ENCODE measurements at places on chromosomes 7 and 10.

- DNase-seq = peak; percentile 62
These were observed at the start of gene NIPSNAP2 for GRCh38 chr7:55964261-55965099. NIPSNAP2 (plus strand) TSS chr7:55964585; CDS start chr7:55964610, 25 bp downstream.

GRCh38 chr10:29067161-29067560 lies 221.7 kb upstream of the LYZL1 start:
- DNase-seq = no peak

DNA sequence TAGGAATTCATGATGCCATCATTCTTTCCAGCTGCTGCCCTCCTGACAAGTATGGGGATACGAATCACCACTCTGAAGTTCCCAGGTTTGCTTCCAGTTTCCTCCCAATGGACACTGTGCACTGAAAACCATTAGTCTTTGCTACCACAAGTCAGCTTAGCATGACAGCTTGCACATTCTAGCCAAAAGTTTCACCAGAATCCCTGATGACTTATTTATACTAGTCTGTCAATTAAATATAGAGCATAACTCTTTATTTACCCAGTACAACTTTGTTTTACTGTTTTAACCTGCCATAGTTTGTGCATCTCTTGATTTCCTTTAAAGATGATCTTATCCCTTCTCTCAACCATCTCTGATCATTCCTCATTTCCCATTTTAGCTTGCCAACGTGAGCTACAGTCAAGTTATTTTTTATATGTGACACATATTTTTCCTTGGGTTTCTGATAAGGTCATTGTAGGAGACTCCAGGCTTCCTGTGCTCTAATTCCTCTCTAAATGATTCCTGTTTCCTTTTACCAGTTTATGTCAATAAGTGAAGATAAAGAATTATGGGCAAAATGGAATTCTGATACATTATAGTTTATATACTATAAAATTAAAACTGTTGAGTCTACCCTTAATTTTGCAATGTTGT lies 167.5 kb upstream of the MEOX2 start:
- no peak for DNase-seq

DNA sequence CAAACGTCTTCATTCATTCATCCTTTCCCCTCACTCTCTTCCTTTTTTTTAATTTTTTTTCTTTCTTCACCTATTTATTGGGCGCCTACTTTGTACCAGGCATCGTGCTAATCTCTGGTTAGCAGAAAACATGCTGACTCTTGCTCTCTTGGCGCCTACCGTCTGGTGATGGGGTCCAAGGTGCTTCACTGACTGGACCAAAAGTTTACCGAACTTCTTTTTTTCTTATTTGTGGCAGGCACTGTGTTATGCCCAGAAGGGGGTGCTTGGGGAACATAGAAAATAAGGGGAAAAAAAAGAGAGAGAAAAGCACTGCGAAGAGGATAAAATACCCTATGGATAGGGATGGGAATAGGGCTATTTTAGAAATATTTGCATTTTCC lies 505 bp upstream of the FAM204A start:
- DNase-seq = no peak

- DNase-seq = no peak
These were observed 241.6 kb downstream of the CCDC7 start for GRCh38 chr10:32687546-32687945.

DNA sequence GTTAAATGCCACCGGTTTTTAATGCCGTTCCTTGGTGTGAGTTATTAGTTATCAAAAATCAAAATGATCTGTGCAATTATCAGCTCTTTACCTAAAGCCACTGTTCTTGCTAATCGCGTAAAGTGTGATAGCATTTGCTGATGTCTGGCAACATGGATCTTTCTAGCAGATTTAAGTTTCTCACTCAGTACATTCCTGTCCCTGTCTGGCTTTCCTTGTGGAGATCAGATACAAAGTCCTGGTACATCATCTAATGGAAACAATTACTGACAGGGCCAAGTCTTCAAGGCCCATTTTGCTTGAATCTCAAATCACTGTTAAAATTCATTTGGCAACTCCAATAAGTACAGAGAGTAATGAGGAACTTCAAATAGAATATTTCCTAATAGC lies 755.7 kb downstream of the AUTS2 start:
- no peak for DNase-seq

- DNase-seq = no peak
These were observed 11.8 kb downstream of the TFEC start for GRCh38 chr7:116018731-116019130.

DNA sequence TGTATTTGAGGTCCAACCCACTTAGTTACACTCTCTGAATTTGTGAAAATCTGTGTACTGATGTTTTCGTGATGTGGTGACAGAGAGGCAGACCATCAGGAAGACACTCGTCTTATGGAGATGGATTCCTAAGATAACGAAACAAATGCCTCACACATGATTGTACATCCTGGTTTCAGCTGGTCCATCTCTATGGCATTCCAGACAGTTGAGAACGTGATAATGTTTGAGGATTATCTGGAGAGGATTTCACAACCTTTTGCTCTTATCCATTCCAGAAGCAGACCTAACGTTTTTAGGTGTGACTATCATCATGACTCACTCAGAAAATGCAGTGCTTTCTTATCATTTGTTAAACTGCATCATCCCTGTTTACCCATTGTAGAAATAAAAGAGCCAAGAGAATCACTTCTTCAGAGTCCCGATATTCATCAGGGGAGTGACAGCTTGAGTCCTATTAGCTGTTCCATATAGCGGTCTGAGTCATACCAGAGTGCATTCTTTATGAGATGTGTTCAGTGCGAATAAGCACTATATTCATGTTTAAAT lies 74.5 kb downstream of the BMPER start:
- no peak for DNase-seq

- no peak for DNase-seq
These were observed 9.4 kb downstream of the CNNM2 start for GRCh38 chr10:102927311-102928010.

DNA sequence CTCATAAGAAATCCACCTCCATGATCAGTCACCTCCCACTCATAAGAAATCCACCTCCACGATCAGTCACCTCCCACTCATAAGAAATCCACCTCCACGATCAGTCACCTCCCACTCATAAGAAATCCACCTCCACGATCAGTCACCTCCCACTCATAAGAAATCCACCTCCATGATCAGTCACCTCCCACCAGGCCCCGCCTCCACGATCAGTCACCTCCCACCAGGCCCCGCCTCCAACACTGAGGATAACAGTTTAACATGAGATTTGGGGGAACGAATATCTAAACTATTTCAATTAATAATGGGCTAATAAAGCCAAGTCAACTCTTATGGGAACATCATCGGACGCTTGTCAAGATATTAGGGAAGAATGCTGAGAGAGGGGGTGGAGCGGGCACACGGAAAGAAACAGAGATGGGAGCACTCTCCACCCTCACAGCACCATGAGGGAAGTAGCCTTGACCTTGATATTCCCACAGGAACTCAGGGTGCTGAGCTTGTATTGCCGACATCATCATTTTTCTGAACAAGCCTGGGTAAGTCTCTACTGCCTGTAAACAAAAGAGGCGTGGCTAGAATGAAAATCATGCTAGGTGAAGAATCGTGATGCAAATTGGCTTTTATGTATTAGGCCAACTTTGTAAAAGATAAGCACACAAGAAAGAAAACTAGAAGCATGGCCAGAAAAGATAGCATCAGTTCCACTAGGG lies 303.5 kb upstream of the KLF6 start:
- DNase-seq = no peak

DNA sequence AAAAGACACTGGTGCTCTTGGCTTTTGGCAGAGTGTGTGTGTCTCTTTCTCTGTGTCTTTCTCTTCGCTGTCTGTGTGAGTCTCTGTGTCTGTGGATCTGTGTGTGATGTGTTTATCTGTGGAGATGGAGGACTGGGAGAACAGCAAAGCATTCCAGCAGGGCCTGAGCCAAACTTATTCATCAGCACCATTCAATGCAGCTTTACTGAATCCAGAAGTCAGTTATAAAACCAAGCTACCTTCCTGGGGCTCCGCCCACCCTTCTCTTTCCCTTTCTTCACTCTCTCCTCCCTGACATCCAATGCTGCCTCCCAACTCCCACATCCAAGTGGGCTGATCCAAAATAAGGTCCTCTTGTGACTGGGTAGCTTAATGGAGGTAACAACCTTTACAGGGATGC lies 3.9 kb downstream of the SGMS1 start:
- DNase-seq = no peak

DNA sequence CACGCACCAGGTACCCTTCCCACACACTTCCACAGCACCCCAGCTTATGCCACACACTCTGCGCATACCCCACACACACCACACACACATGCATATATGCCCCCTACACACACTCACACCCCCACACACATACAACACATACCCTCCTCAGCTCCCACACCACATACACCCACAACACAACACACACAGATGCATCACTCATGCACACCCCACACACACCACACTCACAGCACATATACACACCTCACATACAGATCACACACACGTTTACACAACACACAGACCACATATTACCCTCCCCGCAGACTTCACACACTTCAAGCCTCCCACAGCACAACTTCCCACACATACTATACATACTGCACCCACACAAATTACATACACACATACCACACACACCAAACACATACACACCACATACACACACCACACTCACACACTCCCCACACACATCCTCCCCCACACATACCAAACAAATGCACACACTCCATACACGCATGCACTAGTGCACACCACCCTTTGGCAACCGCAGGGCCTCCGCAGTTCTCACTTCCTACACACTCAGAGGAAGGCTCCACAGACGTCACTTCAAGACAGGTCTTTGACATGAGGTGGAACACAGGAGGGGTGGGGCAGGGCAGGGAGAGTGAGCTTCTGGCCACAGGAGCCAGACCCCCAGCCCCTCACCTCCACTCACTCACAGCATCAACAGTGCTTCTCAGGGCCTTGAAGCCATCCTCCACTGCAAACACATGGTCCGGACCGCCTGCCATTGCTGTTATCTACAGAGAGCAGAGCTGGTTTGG lies 18.5 kb upstream of the ANTXRL start:
- no peak for DNase-seq

DNA sequence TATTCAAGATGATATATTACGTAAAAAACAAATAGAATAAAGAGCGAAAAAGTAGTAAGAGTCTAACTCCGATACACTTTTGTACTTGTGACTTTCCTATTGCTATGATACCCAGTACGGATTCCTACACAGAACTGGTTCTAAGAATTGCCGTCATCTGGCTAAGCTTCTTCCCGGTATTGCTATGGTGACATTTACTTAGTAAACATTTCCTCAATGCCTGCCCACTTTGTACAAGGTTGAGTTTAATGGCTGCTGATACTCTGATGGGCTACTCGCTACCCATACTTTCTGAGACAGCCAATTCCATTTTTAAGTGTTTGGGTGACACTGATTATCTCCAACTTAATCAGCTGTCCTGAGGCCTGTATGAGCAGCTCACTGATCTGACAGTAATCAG lies 55.6 kb downstream of the OSBPL3 start:
- DNase-seq = no peak

DNA sequence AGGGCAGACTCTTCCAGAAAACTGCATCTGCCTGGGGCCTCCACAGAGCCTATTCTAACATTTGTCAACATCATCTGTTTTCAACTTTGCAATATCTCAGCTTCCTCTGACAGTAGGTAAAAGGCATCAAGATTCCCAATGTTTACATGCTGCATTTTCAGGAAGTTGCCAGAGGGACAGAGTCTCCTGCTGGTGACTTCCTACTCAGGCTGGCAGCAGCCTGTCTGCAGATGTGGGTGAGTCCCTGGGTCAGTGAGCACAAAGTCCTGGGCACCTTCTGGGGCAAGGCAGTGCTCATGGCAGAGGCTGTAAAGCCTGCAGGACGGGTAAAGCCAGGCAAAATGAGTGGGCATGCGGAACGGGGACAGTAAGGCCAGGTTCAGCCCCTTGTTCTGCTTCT lies 69.4 kb downstream of the EBF3 start:
- DNase-seq = no peak

DNA sequence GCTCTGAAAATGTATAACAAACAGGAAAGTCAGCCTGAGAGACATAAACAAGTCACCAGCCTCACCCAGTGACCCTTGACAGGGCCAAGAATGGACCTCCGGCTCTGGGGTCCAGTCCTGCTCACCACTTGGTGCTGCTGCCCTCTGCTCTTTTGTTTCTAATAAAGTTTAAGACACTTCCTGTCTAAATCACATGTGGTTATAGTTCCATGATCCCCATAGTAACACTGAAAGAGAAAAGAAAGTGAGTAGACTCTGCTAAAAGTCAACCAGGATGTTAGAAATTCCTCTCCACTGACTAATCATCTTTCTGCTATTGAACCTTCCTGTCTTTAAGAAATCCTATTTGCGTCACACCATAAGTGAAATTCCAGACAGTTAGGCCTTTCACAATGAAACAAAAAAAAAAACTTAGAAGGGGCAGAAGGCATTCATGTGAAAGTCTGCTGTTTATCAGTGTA lies 179.2 kb upstream of the BET1 start:
- no peak for DNase-seq

- peak; percentile 60 for DNase-seq
These were observed 600 bp downstream of the SIRT1 start for GRCh38 chr10:67884842-67885670.

DNA sequence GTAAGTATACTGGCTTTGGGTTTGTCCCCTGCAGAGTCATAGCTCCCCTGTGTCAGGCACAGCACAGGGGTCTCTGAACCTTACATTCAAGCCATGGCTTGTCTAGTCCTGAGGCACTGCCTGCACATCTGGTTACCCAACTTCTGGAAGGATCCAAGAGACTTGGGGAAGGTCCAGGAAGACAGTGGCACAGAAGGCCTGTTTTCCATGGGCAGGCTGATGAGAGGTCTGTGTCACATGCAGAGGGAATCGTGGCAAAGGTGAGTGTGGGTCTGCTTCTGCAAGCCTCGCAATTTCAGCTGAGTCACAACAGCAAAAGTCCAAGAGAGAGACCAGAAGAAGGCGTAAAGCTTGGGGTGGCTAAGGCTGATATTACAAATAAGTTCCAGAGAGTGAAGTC lies 28.4 kb upstream of the BMPR1A start:
- DNase-seq = no peak

- DNase-seq = no peak
These were observed 546.8 kb upstream of the FOXK1 start for GRCh38 chr7:4135301-4135700.

All from neural crest cell (in vitro differentiated cells).